Activated T-cell treated with anti-CD3 and anti-CD28 coated beads, Interleukin-2, amount 50 U/mL, for 72 hours (primary cell): ENCODE measurements at places on chromosomes 6 and 20. TPM values are rescaled to one million over a fixed set of nuclear protein-coding genes. Genes with fewer than 3 reads are reported as not detected.

DPPA5 gene
- total RNA-seq, result not detected

UBE2C gene
- 197 TPM for total RNA-seq

DNA sequence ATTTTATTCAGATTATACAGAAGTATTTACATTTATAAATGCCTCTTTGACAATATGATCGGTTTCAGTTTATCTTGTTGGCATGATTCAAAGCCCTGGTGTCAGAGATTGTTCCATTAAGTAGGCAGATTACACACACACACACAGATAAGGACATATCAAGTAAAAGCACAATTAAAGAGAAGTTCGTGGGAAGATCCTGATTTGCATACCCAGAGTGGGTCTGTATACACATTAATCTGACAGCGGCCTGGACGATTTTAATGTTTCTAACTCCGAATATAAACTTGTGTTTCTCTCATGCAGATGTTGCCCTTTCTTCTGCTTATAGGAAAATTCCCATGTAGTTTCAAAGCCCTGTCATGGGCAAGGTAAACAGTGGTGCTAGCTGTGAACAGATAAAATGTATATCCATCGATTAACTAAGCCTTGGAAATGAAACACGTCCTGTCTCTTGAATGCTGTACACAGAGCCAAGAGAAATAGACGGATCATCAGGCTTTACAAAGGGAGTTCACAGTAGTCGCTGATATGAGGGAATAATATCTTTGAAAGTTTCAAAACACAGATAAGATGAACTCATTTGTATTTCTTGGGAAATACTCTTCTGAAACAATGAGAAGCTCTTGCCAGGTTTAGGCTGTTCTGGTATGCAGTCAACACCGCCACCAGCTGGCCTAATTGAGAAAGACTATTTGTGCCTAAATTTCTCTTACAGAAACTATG is 108.2 kb upstream of the GMDS start:
- H3K27me3 ChIP-seq, result no peaks in the 10 kb centered on the region
- H3K36me3 ChIP-seq, result no peaks in the 10 kb centered on the region
- H3K4me1 ChIP-seq, result no peaks in the 10 kb centered on the region
- no peak overlapping the region for H3K27ac ChIP-seq
- no peak overlapping the region for H3K4me3 ChIP-seq
- DNase-seq, result peak; percentile 47

- H3K27me3 ChIP-seq, result no peaks in the 10 kb centered on the region
- no peaks in the 10 kb centered on the region for H3K4me1 ChIP-seq
- H3K36me3 ChIP-seq, result peaks cover 4% of the 10 kb centered on the region
- no peak overlapping the region for H3K4me3 ChIP-seq
- no peak overlapping the region for H3K27ac ChIP-seq
Observed at GRCh38 chr20:25214426-25214790, 18.9 kb downstream of the ENTPD6 start.

DNA sequence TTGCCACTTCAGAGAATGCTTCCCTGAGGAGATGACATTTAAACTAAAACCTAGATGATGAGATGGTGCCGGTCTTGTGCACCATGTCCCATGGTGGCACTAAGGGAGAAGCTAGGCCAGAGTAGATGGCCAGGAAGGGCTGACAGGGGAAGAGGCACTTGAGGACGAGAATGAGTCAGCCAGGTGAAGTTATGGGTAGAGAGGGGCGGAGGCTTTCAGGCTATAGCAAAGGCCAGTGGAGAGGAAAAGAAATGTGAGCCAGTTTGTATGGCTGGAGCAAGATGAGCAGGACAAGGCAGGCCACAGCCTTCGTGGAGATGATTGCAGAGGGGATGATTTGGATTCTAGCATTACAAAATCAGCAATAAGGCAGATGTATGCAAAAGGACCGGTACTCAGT is 44.7 kb upstream of the ADGRF4 start:
- H3K4me1 ChIP-seq, result peaks cover 9% of the 10 kb centered on the region
- H3K36me3 ChIP-seq, result no peaks in the 10 kb centered on the region
- H3K27ac ChIP-seq, result no peak overlapping the region
- H3K4me3 ChIP-seq, result no peak overlapping the region
- no peaks in the 10 kb centered on the region for H3K27me3 ChIP-seq
- DNase-seq, result no peak

DNA sequence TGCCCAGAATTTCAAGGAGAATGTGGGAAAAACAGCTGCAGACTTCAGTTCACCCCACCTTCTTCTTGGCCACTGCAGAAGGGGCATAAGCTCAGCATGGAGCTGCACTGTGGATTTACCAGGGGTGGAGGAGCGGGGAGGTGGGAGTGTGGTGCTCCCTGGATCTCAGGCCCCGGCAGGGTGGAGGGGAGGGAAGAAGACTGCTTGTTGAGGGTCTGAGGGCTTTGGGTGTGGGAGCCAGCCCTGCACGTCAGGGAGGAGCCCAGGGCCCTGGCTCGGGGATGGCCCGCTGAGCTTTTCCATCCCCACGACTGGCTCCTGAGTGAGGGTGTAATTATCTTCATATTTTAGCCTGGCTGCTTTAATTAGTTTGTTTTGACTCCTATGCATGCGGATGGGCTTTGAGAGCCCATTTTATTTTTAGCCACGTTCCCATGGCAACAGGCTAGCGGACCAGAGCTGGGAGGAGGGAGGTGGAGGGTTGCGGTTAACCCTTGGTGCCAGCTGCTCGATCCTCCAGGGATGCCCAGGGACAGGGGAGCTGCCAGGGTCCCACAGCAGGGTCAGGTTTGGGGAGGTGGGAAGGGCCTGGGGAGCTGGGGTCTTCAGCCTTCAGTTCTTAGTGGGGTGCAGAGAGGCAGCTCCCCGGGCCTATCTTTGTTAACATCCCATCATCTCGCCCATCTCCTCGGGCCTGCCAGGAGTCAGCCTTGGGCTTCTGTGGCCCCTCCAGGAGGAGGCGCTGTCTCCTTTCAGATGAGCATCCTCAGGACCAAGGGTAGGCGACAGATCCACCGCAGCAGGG is 68.2 kb downstream of the RAB44 start:
- H3K27ac ChIP-seq, result no peak overlapping the region
- DNase-seq, result peak; percentile 88
- peaks cover 33% of the 10 kb centered on the region for H3K4me1 ChIP-seq

DNA sequence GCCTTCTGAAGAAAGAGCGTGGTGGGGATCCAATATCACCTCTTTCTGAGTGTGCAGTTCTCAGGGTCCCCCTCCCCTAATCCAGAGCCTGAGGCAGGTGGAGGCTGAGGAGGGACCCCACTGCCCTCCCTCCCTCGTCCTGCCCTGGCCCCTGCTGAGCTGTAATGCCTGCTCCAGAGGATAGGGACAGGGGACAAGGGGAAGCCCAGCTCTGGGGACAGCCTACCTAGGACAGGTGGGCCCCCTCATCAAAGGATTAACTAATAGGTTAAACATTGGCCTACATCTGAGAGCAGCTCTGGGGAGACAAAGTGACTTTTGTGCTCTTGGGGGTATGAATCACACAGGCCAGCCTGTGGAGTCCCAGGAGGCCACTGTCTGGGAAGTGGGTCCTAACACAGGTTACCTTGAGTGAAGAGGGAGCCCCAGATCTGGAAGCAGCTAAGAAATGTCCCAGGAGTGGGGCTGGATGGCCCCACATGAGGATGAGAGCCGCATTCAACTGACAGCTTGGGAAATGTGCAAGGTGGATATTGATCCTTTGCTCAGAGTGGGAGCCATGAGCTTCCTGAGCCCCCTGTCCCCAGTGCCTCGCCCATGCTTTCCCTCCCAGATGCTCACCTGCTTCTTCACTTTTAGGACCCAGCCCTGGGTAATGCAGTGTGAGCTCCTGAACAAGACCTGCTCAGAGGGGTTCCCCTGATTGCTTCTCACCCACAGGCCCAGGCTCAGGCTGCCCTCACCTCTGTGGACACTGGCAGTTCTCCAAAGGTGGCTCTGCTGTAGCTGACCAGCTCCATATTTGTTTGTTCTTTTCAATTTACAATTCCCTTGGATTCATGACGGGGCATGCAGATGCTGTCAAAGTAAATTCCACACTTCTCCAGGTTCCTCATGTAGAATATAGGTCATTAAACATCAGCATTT is 17.8 kb upstream of the CST9L start:
- H3K36me3 ChIP-seq, result no peaks in the 10 kb centered on the region
- H3K4me1 ChIP-seq, result no peaks in the 10 kb centered on the region
- H3K4me3 ChIP-seq, result no peak overlapping the region
- DNase-seq, result no peak
